Right cardiac atrium (tissue), 5 donors: ENCODE measurements at places on chromosomes 5 and 9.

DNA sequence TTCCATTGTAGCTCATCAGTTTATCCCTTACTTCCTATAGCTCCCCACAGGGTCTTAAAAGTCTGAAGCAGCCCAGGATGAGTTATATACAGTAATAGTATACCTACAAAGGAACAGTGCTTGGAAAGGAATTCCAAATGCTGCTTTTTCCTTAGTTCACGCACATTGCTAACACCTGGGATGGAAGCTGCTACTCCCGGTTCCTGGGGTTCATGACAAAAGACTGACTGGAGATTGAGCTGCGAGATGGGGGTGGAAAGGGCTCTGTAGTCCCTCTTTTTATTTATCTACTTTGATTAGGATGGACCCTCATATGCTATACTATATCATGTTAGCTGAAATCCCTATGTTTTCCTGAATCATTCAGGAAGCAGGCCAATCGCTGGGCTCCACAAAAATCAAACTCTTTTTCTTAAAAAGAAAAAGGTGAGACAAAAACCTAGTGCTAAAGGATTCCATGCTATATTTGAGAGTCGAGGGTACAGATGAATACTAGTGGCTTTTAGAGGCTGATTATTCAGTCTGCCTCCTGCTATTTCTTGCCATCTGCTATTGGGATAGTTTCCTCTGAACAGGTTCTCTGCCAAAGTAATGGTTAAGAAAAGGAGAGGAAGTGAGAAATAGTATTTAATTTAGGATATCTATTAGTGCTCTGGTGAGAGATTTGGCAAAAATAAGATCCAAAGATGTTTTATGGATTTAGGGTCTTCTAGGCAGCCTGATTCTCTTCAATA, 81.2 kb downstream of the MRPS27 start:
- DNase-seq = no peak

DNA sequence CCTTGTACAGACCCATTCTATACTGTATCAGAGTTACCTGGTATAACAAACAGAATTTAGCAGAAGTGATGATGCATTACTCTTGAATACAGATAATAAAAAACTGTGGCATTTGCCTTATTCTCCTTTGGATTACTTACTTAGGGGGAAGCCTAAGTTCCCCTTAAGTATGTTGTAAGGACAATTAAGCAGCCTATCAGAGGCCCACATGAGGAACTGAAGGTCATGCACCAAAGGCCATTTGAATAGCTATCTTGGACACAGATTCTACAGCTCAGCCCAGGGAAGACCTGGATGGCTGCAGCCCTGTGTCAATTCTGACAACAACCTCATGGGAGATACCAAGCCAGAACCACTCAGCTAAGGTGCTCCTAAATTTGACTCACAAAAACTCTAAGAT, 125.2 kb downstream of the RAPGEF6 start:
- DNase-seq = no peak

GRCh38 chr5:164962329-164962961, 1457.0 kb downstream of the MAT2B start:
- DNase-seq = no peak

DNA sequence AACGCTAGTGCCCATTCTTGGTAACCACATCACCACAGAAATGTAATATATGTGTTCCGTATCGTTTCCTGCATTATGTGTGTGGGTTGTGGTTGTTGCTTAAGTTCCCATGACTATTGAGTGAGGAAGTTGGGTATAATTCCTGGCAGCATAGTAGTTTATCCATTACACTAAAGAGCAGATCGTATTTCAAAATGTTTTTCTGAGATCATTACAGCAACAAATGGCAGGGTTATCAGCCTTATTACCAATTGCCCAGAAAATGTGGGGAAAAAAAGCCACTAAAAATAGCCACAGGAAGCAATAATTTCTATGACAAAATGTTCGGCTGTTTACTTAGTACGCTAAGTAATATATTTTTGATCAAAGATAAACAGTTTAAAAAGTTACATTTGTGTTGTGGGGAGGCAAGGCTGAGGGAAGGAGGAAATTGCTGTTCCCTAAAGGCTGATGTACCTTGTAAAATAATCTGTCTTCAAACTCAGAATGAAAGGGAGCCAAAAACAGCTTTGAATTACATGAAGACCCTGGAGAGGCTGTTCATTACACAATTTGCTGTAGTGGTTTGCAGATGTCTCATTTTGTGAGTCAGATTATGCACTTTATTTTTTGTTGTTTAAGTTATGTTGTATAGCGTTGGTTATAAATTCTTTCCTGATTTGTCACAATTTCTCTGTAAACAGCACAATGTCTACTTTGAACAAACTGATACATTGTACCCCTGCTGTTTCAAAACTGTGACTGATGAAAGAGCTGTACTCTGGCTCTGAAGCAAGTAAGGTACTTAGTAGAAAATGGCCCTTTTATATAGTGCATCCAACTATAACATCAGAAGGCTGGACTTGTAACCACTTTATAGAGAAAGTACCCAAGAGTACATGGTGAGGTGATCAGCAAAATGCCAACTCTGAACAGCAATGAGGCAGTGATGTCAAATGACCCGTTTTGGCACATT, 1028.5 kb downstream of the NR2F1-AS1 start:
- no peak for DNase-seq

GRCh38 chr9:129231022-129231739, 53.1 kb upstream of the IER5L start:
- peak; percentile 4 for DNase-seq

DNA sequence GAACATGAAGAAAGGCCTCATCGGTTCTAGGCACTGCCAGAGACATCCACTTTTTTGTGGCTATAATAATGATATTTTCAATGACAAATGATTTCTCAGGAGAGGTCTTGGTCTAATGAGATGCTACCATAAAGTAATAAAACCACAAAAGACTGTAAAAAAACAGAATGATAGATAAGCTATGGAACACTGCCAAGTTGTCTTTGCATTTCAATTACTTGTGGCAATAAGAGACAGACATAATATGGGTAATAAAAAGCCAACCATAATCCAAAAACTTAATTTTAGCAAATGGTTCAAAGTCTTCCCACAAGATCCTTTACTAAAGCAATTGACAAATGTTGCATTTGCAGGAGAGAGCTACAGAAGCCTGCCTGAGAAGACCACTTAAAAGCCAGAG, 292.5 kb downstream of the ATPSCKMT start:
- DNase-seq = no peak

GRCh38 chr9:102398205-102398604, 596.9 kb upstream of the CYLC2 start:
- no peak for DNase-seq

GRCh38 chr5:149541893-149542292, 9.3 kb downstream of the CSNK1A1 start:
- no peak for DNase-seq

- no peak for DNase-seq
Measured at GRCh38 chr5:33299621-33300208, 141.1 kb upstream of the TARS1 start.

DNA sequence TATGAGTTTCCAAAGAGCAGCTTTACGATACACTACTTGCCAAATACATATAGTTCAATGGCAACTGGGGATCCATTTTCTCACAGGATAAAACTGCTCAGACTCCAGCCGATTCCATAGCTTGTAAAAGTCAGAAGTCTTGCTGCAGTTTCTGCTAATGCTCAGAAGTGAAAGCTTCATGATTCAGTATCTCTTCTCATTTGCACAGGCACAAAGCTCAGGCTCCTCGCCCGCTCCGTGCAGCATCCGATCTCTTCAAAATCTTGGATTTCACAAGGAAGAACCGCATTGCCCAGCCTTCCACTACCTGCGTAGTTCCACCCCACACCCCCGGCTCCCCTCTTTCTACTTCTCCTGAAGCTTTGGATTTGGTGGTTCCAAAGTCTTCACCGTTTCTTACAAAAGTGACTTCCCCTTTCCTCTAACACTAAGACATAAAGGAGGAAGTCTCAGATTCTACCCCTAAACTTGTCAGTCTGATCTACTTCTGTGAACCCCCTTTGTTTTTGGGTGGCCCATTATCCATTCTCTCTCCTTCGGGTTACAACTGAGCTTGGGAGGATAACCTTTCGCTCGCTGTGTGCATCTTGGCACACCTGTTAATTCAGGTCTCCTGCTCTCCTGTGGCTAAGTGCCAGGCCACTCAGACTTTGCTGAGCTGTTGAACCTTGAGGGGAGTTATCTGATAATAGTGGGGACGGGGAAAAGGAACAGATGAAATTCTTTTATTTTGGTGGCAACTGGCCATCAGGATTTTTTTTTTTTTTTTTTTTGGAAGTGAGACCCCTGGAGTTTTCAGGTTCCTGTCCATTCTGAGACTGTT, 194.1 kb downstream of the GNA14 start:
- no peak for DNase-seq

GRCh38 chr5:178182158-178182876, 4.9 kb downstream of the GMCL2 start:
- no peak for DNase-seq

DNA sequence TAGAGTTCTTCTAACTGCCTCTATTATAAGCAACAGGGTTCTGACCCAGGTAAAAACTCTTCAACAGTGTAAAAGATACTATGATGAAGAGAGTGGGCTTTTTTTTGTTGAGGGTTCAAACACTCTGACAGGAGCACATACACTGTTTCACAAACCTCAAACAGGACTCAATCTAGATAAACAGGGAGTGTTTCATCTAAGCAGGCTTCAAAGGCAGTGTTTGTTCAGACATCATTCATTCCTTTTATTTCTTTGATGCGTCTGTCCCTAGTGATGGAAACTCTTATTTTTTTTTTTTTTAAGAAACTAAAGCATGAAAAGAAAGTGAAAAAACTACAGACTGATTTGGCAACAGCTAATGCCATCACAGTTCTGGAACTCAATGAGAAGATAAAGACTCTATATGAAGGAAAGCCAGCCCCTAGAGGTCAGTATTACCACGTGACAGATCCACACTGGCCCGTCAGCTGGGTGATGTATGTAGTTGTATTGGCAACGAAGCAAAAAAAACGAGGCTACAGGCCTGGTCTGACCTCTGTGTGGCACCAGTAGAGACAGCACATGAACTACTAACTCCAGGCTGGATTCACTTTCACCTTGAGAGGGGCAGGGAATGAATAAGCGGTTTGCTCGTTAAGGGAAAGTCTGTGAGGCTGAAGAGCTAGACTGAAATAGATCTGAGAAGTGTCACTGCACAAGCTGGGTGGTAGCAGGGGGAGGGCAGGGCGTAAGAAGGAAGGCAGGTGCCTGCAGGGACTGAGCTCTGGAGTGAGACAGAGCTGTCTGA, 172.2 kb downstream of the CCDC192 start:
- DNase-seq = peak; percentile 58

- no peak for DNase-seq
Measured at GRCh38 chr5:55308254-55308836, 556 bp downstream of the MTREX start.

DNA sequence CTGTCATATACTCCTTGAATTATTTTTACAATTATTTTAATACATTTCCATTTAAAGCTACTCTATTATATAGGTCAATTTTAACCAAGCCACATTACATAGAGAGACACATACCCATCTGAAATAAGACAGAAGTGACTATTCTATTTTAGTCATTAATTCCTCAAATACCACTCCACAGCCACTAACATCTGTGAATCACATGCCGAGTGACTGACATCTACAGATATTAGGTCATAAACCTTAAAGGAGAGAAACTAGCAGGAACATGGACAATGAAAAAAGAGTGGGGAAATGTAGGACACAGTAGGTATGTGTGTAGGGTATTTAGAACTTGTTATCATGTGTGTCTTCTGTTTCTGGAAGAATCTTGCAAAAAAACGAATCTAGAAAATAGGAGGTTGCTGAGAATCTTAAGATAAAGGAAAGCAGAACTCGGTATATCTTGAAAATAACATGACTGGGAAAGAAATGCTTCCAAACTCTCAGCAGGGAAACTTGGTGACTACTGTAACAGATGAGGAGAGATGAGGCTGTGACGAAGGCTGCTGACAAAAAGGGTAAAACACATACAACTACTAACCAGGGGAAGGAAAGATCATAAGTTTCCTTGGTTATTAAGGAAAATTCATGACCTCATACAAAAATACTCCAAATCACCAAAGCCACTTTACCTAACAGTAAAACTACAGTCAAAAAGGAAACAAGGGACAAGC, 84.6 kb downstream of the PLPP1 start:
- DNase-seq = no peak

- no peak for DNase-seq
Measured at GRCh38 chr5:164487939-164488338, 982.5 kb downstream of the MAT2B start.

GRCh38 chr9:98811051-98811650, 3.7 kb downstream of the GALNT12 start:
- DNase-seq = no peak

GRCh38 chr5:68216245-68217046, 890 bp downstream of the PIK3R1 start:
- peak; percentile 55 for DNase-seq

DNA sequence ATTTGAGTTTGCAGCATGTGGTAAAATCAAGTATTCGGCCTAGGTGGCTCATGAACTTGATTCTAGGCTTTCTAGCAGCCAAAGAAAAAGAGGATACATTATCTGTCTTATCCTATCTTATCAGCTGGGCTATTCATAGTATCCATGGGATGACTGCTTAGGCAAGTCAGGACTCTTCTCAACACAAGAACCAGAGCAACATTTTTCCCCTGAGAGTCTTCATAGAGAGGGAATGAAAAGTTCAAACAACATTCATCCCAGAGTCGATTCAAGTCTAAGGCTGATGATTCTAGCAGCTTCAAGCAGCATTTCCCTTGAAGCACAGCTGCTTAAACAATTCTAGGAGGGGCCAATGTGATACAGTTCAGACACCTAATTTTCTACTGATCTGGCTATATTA, 3.0 kb downstream of the S100Z start:
- DNase-seq = no peak

GRCh38 chr5:60522292-60522905, 177.6 kb downstream of the DEPDC1B start:
- no peak for DNase-seq

DNA sequence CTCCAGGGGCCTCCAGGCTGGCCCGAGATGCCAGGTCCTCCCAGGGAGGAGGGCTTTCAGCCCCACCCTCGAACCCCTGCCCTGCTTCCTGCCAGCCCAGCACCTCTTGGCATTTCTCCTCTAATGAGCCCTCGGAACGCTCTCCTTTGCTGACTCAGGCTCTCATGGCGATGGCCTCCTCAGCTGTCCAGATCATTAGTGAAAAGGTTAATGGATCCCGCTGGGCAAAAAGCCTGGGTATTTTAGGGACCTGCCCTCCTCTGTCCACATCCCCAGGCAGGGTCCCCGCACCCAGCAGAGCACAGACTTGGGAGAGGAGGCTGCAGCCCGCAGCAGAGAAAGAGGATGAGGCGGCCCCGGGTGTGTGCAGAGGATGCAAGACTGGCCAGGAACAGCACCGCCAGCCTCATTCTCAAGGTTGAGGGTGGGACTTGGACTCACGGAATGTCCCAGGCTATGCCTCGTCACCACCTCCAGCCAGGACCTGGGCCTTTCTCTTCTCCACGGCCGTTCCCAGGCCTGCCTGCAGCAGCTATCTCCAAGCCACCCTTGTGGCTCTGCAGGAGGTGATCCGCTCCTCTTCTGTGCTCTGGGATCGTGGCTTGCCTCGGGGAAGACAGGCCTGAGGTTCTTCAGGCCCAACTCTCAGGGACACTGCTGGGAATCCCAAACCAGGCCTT, 23.0 kb upstream of the ADAMTS2 start:
- DNase-seq = no peak
